ENCODE measurements at places on chromosomes 3 and 15.
A peak's percentile ranks its signal among the peaks of the same experiment; 100 is the strongest.

DNA sequence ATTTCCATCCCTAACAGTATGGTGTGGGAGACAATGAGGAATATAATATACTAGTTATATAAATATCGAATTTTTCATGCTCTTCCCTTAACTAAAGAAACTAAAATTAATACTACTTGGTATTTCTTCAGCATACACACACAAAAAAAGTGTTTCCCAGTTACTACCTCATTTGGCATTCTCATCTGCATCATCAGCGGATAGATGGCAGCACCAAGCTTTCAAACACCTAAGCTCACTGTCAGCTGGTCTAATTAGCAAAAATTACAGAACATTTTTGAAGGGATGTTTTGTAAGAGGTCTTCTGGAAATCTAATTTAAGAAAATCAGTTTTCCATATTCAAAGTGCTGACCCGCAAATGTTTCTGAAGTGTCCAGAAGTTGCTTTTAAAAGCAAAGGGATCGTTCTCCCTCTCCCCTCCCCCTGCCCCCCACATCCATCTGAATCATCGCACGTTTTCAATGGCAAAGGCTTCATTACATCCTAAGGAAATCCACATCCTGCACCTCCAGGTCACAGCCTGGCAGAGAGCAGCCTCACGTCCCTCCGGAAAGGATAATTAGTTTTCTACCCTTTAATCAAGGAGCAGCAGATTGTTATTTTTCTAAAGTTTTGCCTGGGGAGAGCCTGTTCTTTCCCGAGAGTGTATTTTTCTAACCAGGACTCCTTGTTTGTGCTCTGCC, 86.1 kb upstream of the SPATA12 start:
- no peak for DNase-seq

- DNase-seq, result no peak
Observed at GRCh38 chr3:159266779-159267178, 464.9 kb downstream of the MFSD1 start.

DNA sequence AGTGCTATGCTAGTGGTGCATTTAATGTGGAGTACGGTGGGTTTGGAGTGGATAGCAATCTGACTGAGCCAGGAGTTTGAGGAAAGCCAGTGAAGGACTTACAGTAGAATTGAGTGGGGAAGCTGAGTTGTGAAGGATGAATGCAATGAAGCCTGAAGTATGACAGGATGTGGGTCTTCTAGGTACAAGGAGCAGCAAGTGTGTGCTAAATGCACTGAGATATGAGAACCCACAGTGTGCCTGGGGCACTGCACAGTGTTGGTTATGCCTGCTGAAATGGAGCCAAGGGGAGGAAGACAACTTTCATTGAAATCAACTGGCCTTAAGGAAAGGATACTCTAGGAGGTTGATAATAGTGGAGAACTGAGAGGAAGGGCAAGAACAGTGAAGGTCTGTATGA, 105.5 kb upstream of the MRPL3 start:
- no peak for DNase-seq

- no peak for DNase-seq
Observed at GRCh38 chr3:100720426-100720825, 11.1 kb downstream of the TFG start.

- DNase-seq, result no peak
Observed at GRCh38 chr15:78353093-78353492, 12.9 kb downstream of the CRABP1 start.

- DNase-seq, result no peak
Observed at GRCh38 chr3:3799173-3800079, at the start of gene LRRN1. TSS of gene LRRN1 (plus strand) at chr3:3799431. CDS start at chr3:3844642, 45,211 bp downstream.

DNA sequence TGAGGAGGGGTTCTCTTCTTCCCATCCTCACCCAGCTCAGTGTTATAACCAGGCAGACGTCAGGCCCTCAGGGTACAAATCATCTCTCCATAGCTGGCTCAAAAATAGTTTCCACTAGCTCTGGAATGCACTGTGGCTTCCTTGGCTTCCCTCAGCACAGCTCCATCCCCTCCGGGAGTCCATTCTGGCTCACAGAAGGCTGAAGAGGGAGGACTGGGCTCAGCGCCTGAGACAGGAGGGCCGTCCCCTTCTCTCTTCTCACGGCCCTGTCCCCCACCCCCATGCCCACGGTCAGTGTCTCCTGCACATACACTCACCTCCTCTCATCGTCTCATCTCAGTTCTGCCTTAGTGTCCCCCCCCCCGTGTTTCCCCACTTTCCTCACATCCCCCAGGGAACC, 50.1 kb downstream of the UMPS start:
- DNase-seq, result no peak

- DNase-seq, result no peak
Observed at GRCh38 chr3:121165397-121165837, 257.4 kb downstream of the STXBP5L start.

DNA sequence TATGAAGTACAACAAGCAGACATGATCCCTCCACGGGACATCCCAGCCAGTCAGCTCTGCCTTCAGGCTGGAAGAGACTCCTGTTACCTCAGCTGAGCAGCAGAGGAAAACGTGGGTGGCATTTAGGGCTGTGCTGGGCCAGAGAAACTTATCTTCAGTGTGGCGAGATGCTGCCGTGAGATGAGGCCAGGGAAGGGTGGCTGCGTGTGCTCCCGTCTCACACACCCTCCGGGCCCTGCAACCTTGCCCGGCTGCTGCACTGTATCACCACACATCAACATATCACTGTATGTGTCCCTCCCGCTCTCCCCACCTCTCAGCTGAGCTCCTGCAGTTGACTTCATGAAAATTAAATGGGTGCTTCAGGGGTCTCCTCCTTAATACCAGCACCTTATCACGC, 23.4 kb downstream of the BMF start:
- no peak for DNase-seq

DNA sequence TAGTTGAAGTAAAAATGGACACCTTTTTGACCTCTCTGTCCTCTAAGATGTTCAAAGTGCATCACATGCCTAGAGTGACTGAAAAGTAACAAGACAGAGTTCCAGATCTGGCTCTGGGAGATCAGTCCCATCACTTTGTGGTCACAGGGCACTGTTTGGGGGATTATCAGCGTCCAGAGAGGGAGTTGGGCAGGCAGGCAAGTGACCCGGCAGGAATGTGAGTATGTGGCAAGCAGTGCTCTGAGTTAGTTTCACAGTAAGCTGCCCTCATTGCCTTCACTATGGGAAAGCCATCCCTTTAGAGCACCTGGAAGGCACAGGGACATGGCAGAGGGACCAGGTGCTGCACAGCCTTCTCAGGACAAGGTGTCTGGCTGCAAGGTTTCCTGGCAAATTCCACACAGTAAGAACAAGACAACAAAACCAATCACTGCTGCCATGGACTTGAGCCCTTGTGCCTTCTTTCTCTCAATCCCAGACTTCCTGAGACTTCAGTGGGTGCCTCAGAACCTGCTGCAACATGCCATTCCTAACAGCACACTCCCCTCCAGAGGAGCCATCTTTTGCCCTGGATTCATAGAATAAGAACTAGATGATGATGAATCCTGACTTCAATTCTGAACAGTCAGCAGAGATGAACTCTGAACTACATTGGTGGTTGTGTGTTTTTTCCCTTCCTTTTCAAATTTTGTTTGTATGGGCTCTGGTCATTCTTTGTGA, 55.2 kb downstream of the TIPARP start:
- no peak for DNase-seq

- no peak for DNase-seq
Observed at GRCh38 chr15:52448011-52448890, 80.4 kb downstream of the MYO5A start.

GRCh38 chr3:57961828-57962447, 46.3 kb upstream of the FLNB start:
- DNase-seq, result no peak

DNA sequence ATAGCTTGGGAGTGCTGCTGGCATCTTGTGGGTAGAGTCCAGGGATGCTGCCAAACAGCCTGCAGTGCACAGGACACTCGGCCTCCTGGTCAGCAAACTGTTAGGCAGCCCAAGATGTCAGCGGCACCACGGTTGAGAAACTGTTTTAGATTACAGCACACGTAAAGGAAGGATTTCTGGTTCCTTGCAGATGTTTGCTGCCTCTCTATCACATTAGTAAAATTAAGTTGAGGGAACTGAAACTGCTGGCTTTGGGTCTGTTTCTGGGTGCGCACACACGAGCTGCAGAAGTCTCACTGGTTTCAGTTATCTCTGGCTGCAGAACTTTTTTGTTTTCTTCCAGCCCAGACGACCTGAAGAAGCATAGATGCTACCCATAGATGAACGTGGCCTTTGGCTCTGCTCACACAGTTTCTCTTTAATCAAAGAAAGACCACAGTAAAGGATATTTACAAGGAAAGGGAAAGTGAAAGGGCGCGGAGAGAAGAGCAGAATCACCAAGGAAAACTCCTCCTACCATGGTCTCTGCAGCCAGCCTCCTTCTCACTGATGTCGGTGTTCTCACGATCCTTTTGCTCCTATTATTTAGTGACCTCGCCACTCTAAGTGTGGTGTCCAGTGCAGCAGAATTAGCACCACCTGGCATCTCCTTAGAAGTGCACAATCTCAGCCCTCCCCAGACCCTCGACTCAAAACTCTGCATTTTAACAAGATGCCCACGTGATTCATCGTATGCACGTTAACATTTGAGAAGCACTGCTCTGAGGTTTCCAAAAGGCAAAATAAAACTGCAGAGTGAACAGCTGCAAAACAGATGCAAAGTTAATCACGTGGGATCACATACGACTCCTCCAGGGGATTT, 50.6 kb upstream of the AKAP13 start:
- DNase-seq, result no peak

DNA sequence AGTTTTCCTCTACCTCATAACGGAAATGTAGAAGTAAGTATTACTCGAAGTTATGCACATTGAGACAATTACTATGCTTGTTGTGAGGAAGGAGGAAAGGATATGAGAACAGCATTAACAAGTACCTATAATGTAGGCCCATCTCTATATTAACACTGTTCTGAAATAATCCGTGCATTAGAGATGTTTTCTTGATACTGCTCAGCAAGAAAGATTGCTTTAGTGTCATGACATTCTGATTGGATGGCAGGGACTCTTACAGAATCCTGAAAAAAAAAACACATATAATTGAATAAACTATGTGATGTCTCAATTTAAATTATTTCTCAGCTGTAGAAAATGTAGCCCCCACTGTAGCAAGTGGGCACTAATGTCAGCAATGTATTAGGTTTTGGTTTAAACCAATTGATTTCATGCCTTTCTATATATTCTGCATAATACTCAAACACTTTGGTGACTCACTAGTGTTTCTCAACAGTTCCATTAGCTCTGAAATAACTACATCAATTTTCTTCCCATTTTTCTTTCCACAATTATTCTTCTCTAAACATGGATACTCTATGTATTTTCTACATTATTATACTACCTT, 598.3 kb upstream of the BCHE start:
- DNase-seq, result no peak

GRCh38 chr15:63981596-63982320, 64.5 kb downstream of the DAPK2 start:
- DNase-seq, result no peak

- no peak for DNase-seq
Observed at GRCh38 chr3:126434264-126434590, 39.5 kb downstream of the CFAP100 start.

- DNase-seq, result no peak
Observed at GRCh38 chr3:42183991-42184632, 81.9 kb downstream of the CCK start.

DNA sequence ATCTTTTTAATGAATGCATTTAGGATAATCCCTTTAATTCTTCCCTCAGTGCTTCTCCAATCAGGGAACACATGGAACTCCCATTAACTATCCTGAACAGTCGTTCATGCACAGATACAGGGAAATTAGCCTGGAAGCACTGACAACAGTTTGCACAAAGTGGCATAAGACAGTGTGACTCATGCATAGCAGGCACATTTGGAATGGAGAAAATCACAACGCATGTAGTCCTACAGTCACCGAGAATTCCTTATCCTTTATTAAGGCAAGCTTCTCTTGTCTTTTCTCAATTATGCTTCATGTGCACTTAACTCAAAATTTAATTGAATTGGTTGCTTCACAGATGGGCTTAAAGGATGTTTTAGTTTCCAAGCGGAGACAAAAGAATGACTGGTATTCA, 155.0 kb upstream of the CRBN start:
- no peak for DNase-seq

DNA sequence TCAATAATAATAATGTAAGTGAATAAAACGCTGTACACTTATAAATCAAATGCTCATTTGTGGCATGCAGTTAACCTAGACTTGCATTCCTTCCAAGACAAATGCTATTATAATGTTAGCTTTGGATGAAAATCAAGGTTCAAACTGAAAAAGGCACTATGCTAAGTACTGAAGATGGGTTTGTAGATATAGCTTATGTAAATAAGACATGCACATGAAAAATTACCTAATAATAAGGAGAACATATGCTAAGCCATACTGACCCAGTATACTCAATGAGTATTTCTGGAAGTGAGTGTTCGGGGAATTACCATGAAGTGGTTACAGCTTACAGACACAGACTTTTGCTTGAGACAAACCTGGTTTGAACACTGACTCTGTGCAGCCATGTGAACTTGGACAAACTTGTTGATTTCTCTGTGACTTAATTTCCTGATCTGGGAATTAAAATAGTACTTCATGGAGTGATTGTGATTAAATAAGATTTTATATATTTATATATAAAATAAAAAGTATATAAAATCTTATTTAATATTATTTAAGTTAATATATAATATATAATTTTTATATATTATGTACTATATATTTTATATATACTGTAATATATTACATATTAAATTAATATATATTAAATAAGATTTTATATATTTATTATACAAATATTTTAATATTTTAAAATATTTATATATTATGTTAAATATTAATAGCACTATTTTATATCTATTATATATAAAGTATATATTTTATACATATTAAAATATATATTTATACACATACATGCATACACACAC, 159.2 kb downstream of the ZPLD1 start:
- no peak for DNase-seq

GRCh38 chr15:56074481-56075265, 81.3 kb upstream of the NEDD4 start:
- no peak for DNase-seq

DNA sequence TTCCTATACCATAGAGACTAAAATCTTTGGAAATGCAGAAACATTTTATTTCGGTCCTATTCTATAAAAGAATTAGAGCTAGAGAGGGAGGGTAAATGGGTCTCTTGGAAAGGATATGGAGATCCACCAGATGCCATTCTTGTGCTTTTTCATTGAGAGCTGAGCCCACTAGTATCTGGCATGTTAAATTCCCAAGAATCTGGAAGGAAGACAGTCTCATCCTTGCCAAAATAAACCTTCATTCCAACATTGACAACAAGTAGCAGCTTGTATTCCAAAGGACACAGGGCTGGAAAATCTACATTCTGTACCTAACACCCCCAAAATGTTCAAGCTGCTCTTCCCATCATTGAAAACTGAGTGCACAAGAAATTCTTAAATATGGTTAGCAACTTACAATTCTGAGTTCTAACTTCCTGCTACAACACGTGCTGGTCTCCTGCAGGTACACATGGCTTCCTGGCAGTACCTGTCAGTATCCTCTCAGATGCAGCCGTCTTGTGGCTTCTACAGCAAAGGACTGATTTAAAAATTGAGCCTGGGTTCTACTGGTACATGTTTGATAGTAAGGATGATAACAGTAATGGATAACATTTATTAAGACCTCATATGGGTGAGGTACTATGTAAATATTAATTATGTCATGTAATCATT, 348.1 kb downstream of the SV2B start:
- no peak for DNase-seq

GRCh38 chr3:39383045-39383880, at the start of gene SLC25A38:
TSS of gene SLC25A38 (plus strand) at chr3:39383370. CDS start at chr3:39383725, 355 bp downstream.
- DNase-seq, result peak; percentile 57
